ENCODE measurements at places on chromosomes 2 and 18. TPM values are rescaled to one million over a fixed set of nuclear protein-coding genes. Genes with fewer than 3 reads are reported as not detected.

DNA sequence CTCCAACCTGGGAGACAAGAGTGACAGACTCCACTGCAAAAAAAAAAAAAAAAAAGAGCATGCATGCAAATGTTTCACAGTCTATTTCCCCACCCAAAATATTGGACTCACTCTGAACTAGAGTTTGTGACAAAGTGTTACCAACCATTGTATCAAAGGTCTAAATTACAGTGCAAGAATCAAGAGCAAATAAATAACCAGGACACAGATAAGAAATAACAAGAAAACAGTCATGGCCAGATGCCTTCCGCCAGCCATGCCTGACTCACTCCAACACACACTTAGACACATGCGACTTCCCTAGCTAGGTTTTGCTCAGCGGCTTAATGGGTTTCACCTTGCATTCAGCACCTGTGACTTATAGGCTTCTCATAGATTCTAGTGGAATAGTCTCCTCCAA lies 62.8 kb downstream of the CYB5A start:
- no peak for DNase-seq
- peaks cover 40% of the 10 kb centered on the region for H3K4me1 ChIP-seq
- H3K36me3 ChIP-seq = no peaks in the 10 kb centered on the region
- H3K27ac ChIP-seq = peak overlapping the region; percentile 17
- H3K27me3 ChIP-seq = no peaks in the 10 kb centered on the region

- peaks cover 5% of the 10 kb centered on the region for H3K4me1 ChIP-seq
- no peaks in the 10 kb centered on the region for H3K27me3 ChIP-seq
- H3K36me3 ChIP-seq = no peaks in the 10 kb centered on the region
- DNase-seq = no peak
Measured at GRCh38 chr2:181076658-181077057, 96.3 kb downstream of the UBE2E3 start.

DNA sequence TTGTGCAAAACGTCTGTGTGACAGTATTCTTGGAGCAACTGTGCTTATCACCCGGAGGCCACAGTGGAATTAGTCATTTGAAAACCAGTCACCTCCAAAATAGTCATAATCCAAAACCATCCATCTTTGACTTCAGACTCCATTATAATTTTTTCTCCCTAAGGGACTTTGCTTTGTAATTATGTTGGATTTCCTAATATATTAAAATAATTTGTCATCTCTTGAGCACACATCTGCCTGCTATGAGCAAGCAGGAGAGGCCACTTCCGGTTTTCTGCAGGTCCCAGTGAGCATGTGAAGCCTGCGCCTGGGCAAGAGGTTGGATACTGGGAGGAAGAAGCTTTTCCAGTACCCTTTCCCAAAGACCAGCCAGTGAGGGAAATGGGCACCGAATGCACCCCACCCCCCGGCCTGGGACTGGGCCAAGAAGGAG lies 57.7 kb downstream of the ODC1 start:
- peaks cover 5% of the 10 kb centered on the region for H3K4me1 ChIP-seq
- H3K27ac ChIP-seq = no peak overlapping the region
- H3K36me3 ChIP-seq = no peaks in the 10 kb centered on the region
- no peak overlapping the region for H3K4me3 ChIP-seq
- no peak for DNase-seq

Gene NYAP2
- total RNA-seq = not detected

DNA sequence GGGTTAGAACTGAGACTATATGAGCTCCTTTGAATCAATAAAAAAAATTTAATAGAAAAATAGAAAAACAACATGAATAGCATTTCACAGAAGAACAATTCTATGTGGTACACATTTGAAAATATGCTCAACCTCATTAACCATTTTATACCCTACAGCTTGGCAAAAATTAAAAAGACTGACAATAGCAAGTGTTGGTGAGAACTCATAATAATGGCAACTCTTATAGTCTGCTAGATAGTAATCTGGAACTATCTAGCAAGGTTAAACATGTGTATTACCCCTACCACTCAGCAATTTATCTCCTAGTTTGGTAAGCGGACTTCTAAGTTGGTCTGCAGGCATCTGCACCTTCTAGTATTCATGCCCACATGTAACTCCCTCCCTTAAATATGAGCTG lies 67.8 kb downstream of the CYBRD1 start:
- no peaks in the 10 kb centered on the region for H3K4me1 ChIP-seq
- no peaks in the 10 kb centered on the region for H3K36me3 ChIP-seq
- DNase-seq = no peak

DNA sequence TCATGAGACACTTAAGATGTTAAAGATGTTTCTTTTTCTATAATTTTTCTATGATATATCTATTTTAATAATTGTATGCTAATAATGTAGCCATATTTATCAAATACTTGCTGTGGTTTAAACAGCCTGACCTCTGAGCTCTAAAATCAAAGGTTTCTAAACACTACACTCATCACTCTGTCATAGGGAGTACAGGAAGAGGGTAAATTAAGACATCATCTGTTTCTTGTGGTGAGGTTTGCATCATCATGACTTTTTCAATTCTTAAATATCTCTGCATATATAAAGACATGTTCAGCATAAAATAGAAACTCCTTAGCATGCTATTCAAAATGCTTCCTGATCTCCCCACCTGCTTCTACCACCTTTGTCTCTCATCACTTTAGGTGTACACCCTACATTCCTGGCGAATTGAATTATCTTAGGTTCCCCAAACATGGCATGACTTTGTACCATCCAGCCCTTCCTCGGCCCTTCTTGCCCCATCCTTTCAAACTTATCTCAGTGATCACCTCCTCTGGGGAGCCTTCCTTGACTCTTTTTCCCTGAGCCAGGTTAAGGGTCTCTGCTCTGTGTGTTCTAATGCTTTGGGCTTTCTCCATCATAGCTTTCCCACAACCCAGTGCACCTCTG lies 105.3 kb upstream of the TTN start:
- no peak overlapping the region for H3K27ac ChIP-seq
- no peak overlapping the region for H3K4me3 ChIP-seq
- no peaks in the 10 kb centered on the region for H3K36me3 ChIP-seq
- no peak for DNase-seq
- peaks cover 12% of the 10 kb centered on the region for H3K4me1 ChIP-seq

Data from progenitor cell of endocrine pancreas (in vitro differentiated cells).